Stimulated activated CD4-positive, alpha-beta T cell treated with anti-CD3 and anti-CD28 coated beads, Interleukin-4, amount 100 ng/mL, for 4 hours (primary cell): ENCODE measurements at places on chromosomes 5 and 9.

DNA sequence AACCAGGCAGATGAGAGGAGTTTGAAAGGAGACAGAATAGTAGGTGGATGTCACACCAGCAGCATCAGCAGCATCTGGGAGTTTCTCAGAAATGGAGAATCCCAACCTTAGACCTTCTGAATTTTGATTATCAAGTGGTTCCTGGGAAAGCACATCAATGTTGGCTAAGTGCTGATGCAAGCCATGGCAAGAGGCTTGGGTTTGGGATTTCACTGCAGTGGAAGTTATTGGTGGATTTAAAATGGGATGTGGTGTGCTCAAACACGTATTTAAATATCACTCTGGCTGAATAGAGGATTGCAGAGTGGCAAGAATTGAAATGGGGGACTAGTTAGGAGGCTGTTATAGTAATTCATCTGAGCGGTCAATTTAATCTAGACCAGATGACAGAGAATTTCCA lies 387.8 kb upstream of the WWC1 start:
- no peak for DNase-seq

GRCh38 chr5:96530901-96531300 lies 97.9 kb upstream of the PCSK1 start:
- DNase-seq: no peak

DNA sequence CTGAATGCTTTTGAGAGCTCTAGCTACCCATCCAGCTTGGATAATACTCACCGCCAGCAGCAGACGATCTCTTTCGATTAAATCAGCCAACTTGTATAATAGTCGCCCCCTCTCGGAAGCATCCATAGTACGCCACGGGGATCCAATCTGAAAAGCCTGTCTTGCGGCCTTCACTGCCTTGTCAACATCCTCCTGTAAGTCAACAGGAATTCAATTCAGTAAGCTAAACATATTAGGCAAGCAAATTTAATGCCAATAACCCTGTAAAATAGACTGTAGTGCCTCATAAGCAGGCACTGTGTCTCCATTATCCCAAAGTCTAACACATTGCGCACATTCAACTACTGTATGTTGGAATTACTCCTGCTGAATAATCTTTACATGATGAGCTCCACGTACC lies 22.0 kb downstream of the ALDH1A1 start:
- no peak for DNase-seq

DNA sequence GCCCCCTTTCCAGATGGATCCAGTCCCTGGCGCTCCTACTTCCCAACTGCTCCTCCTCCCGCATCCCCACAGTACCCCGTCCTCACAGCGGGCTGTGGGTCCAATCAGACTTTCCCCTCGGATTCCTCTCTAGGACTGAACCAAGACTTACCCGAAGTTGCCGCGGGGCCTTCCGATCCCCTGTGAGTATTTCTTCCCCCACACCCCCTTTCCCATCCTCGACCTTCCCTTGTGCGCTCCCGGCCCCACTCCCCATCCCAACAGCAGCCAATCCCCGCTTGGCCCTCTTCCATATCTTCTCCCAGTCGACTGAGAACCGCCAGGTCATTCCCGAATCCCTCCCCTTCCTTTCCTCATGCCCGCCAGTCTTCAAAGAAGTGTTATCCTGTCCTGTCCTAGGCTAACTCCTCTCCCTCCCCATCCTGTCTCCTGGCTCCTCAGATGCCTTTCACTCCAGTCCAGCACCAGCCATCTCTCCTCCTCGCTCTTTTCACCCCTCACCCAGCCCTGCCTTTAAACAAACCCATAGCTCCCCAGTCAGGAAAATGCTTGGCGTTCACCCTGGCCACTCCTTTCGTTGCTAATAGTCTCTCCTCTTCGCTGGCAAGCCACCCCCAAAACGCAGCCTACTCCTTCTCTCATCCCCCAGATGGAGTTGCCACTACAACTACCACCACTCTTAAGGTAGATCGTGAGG lies 646 bp downstream of the SWI5 start:
- no peak for DNase-seq

DNA sequence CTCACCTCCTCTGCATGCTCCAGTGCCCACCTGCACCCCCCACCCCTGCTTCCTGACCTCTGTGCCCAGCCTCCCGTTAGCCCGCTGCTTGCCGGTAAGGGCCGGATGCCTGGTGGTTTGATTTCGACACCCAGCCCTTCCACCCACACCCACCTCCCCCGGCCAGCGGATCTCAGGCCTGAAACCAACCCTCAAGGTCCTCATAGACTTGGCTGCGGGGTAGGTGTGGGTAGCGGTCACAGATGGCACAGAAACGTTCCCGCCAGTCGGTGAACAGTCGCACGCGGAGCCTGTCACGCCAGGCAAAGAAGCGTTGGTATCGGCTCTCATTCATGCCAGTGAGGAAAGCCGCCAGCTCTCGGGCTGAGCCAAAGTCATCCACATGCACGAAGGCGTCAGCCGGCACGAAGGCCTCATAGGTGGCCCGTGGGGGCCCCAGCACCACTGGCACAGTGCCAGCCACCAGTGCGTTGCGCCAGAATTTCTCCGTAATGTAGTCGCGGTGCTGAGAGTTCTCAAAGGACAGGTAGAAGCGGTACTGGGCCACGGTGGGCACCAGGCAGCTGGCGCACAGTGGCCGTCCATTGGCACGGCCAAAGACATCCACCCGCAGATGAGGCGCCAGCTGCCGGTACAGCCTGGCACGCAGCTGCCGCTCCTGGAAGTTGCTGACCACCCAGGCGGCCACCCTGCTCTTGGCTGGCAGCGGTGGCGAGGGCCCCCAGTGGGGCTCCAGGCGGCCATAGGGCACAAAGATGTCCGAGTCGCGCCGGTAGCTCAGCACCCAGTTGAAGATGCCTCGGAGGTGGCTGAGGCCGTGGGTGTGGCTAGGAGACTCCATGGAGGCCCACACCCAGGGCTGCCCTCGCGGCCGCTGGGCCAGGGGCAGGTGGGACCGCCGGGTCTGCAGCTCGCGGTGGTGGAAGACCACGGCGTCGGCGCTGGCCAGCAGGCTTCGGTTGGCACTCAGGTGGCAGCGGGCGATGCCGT lies 1.1 kb downstream of the FUT7 start:
- no peak for DNase-seq

DNA sequence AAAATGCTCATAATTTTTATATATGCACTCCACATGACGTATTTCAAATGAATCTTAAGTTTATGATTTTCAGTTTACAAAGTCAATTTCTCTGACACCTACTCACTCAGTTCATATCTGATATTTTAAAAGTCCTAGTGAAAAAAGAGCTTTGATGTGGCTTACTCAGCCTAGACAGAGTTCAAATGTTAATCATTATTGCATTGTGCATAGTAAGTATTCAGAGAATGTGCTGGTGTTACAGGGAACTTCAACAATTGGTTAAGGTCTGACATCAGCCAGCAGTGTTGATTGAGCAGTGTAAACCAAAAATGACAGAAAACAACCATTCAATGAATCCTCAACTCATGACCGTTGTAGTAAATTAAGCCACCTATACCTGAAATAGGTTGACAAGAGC lies 147.2 kb upstream of the LHFPL2 start:
- no peak for DNase-seq

DNA sequence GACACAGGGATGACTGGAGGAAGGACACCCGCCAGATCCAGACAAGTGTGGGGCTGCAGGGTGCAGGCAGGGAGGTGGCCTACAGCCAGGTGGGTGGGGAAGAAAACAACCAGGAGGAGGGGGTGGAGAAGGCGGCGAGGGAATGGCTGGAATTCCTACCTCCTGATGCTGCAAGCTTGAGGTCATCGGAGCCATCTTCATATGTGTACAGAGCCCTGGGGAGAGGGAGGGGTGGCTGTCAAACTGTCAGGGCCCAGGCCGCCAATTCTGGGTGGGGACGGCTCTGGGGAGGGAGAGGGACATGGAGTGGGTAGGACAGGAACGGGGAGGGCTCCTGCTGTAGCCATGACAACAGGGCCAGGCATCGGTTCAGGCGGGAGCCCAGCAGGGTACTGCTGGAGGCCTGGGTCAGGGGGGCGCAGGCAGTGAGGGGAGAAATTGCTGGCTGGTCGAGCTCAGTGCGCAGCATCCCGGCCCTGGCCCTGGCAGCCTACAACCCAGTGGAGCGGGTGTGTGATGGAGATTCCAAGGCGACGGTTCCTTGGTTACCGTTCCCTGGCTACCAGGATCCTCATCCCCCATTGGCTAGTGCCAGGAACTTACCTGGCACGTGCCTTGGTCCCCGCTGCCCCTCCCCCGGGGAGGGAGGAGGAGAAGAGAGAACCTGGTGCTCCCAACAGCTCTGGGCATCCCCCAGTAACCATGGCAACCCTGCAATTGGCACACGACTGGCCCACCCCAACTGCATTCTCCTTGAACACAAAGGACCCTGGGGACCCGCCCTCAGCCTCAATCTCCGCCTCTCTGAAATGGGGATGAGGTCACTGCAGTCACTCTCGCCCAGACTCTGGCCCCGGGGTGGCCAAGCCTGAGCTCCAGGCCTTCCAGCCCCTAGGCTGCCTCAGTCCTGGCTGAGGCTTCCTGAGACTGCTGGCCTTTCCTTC lies 4.5 kb downstream of the DBN1 start:
- no peak for DNase-seq

DNA sequence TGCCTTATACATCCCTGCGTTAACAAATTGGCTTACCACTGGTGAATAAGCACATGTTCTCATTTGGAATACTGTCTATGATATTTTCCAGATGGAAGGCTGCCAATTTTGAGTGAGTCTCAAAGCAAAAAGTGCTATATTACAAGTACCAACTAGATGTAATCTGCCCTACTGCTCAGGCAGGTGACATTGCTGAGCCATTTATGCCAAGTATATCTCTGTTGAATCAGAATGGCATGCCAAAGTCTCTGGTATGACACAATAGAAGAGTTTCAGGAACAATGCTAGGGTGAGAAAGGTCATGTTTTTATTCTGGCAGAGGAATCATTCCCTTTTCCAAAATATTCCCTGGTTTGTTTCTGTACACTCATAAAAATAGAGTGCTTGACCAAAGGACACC lies 356.5 kb downstream of the CDH9 start:
- no peak for DNase-seq

DNA sequence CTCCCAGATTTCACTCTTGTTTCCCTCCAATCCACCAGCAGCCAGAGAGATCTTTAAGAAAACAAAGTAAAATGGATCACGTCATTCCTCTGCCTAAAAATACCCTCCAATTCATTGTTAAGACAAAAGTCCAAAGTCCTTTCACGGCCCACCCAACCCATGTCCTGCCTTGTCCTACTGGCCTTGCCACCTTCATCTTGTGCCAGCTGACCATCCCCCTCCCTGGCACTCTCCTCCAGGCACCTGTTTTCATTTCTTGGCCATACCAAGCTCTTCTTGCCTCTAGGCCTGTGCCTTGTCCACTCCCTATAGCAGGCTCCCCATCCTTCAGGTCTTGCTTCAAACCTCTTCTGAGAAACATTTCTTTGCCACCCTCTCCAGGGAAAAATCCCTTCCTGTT lies 307.6 kb downstream of the MSX2 start:
- DNase-seq: no peak

GRCh38 chr5:67187006-67187715 lies 9.4 kb downstream of the CD180 start:
- no peak for DNase-seq

DNA sequence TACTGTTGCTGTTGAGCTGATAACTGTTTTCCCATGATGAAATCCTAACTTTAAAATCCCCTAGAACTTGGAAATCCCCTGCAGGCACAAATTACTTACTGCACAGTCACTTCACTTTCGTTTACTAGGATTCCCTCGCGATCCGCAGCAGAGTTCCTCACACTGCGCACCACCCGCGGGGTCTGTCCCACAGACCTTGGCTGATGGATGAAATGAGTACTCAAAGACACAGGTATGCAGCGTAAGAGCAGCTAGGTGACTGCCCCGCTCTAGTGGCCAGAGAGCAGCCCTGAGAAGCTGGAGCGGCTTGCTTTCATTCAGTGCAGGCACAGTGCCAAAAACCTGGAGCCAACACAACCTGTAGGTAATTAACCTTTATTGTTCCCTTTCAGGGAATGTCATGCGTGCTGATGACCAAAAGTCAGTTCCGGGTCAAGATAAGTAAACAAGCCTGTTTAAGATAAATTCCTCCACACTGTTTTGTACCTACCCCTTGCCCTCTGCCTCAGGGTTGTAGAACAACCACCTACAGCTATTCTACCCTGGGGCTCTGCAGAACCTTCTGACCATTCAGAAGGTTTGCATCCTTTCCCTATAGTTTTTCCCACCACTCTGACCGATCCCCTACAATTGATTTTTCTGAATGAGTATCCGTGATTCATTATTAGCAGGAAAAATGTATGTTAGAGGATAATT lies 191.2 kb downstream of the CDH9 start:
- no peak for DNase-seq

GRCh38 chr9:33144551-33144950 lies 22.6 kb downstream of the B4GALT1 start:
- DNase-seq: no peak

DNA sequence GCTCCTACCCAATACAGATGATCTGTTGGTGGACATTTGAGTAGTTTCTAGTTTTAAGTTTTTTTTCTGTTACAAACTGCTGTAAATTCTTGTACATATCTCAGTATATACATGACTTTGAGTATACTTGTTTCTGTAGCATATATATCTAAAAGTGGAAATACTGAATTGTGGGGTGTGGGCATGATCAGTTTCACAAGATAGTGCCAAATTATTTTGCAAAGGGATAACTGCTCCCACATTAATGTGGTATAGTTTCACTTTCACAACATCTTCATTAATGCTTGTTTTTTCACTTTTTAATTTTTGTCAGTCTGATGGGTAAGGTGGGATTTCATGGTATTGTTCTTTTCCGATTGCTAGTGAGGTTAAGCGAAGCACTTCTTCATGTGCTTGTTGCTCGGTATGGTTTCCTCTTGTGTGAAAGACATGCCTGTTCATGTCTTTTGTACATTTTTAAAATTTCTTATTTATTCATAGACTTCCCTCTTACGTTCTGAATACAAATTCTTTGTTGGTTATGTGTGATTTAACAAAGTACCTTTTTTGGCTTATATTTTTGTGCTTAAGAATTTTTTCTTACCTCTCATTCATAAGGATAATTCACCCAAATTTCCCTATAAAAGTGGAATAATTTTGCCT lies 103.5 kb downstream of the CDC42SE2 start:
- DNase-seq: no peak

GRCh38 chr5:35470866-35471265 lies 146.8 kb upstream of the SPEF2 start:
- DNase-seq: no peak

- no peak for DNase-seq
These were observed 18.8 kb upstream of the STING1 start for GRCh38 chr5:139501381-139501780.

GRCh38 chr5:72093217-72093616 lies 14.1 kb upstream of the MAP1B start:
- DNase-seq: no peak

DNA sequence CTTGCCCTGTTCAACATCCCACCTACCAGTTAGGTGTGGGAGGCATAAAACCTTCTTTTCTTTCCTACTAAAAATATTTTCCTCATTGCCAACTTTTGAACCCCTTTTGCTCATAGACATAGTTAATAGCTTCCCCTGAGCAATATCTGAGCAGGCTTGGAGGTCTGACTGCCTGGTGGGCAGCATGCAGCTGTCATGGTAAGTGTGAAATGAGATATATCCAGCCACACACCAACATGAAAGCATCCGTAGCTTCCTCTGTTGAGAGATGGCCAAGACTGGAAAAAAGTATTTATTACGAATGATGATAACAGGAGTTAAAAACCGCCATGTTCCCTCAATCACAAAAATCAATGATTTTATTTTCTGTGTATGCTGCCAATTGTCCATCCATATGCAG lies 190.1 kb downstream of the TMEM38B start:
- no peak for DNase-seq

- DNase-seq: no peak
These were observed 29.7 kb upstream of the PPP2CA start for GRCh38 chr5:134255418-134256150.

- no peak for DNase-seq
These were observed 8.1 kb upstream of the ZBED3 start for GRCh38 chr5:77095189-77095588.

- DNase-seq: peak; percentile 2
These were observed 1.5 kb downstream of the GAS1 start for GRCh38 chr9:86945728-86946200.
